ENCODE measurements at places on chromosomes 3 and 15.
A peak's percentile ranks its signal among the peaks of the same experiment; 100 is the strongest.

DNA sequence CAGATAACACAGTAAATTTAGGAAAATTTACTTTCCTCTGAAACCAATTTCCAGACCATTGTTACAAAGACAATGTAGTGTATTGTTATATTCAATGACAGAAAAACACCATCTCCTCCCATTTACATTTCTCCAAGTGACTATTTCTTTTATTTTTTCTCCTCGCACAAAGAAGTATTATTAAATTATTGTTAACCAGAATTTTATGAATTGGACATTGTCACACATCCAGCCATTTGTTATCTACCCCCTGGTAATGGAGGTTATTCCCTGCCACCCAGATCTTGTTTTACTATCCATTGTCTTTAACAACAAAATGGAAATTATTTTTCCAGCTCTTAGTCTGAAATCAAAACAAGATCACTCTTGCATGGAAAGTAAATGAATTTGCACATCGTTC is 511.3 kb downstream of the FGF12 start:
- ATAC-seq: no peak

GRCh38 chr15:90266485-90266884 is 1.0 kb downstream of the NGRN start:
- ATAC-seq: no peak

- ATAC-seq: no peak
These were observed 78.7 kb downstream of the PLXNA1 start for GRCh38 chr3:127061641-127062040.

GRCh38 chr15:56042982-56043980 is 49.9 kb upstream of the NEDD4 start:
- peak; percentile 86 for ATAC-seq

DNA sequence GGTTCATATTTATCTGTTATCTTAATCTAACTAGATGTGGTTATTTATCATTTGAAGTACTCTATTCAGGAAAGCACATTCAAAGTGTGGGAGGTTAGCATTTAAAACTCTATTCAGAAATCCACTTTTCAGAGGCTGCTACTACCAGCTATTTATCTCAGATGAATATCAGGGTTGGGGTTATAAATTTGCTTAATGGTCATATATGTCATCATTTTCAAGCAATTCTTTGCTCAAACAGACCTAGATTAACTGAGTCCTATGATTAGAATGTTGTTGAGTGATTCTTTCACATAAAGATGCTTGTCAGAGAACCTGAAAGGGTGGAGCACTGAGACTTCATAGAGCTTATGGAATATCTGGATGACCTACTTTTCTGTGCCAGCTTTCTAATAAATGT is 436.9 kb upstream of the TGFBR2 start:
- no peak for ATAC-seq

DNA sequence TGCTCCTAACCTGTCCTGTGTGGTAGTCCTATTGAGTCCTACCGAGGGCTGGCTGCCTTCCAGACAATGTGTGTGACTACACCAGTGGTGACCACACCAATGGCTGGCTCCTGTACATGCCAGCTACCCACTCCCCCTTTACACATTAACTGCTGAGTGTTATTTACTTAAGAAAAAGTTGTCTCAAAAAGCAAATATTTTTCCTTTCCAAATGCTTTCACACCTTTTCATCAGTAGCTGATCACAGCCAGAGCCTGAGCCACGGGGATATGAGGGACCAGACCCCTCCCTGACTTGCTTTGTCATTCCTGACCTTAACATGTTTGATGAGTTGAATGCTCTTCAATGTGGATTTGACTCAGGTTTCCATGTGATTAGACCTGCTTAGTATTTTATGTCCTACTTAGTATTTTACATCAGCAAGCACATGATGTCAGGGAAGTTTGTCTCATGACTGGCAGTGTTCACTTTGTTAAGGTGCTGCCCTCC is 29.6 kb upstream of the GREM1 start:
- no peak for ATAC-seq

- no peak for ATAC-seq
These were observed 132.8 kb downstream of the DCLK3 start for GRCh38 chr3:36631549-36631948.

DNA sequence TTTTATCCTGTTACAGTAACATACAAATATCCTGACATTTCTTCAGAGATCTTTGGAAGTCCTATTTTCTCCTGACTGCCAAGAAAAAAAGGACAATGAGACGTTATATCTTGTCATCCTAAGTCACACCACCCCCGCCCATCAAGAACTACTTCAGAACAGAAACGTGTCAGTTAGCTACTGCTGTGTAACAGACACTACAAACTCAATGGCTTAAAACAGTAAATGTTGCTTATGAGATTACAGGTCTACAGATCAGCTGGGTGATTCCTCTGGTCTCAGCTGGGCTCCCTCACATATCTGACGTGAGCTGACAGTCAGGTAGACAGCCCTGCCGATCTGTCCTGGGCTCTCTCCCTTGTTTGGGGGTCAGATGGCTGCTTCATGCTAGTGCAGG is 20.5 kb upstream of the CCDC174 start:
- no peak for ATAC-seq

- ATAC-seq: no peak
These were observed 114.1 kb downstream of the CHDH start for GRCh38 chr3:53731934-53732624.

GRCh38 chr15:78243491-78243941 is 9.2 kb upstream of the ACSBG1 start:
- ATAC-seq: no peak

- no peak for ATAC-seq
These were observed 267.3 kb upstream of the IL12A start for GRCh38 chr3:159721324-159721723.

DNA sequence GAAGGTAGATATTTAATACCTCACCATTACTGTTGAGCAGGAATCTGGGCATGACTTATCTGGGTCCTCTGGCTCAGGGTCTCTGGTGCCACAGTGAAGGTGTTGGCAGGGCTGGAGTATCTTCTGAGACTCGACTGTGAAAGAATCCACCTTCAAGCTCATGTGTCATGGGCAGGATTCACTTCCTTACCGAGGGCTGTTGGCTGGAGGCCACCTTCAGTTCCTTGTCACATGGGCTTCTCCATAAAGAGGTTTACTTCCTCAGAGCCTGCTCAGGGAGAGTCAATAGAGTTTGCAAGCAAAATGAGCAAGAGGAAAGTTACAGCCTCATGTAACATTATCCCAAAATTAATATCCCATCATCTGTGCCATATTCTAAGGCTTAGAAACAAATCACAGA is 459.5 kb downstream of the NR2F2 start:
- ATAC-seq: no peak

DNA sequence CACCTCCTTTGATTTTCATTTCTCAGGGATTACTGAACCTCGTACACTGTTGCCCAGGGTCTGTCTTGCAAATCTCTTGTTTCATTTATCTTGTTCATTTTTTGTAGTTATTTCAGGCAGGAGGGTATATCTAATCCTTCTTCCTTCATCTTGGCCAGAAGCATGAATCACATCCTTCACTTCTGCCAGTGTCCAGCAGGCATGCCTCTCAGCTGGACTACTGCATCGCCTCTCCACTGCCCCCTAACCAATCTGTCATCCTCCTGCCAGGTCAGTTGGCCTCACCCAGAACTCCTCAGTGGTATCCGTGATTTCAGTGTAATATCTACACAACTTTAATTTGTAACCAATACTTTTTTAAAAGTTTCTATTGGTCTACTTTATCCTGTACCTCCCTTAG is 297.9 kb downstream of the GABRG3 start:
- no peak for ATAC-seq

- ATAC-seq: no peak
These were observed 3.6 kb downstream of the RPS17 start for GRCh38 chr15:82536409-82537350.

DNA sequence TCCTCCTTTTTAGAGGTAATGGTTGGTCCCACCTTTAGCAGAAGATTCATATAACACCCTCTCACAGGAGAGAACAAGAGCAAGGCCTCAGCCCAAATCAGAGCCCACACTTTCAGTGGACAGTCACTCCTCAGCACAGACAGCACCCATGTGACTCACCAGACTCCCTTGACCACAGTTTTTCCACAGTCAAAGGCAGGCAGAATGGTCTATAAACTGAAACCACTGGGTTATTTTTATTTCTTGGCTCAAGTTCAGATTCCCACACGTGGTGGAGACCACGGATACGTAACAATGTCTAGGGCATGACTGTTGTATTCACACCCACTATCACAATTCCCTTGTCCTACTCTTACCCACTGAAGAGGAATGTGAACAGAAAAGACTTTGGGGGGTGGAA is 237.8 kb upstream of the UBE2E1 start:
- ATAC-seq: no peak

- no peak for ATAC-seq
These were observed 117.0 kb upstream of the PTX3 start for GRCh38 chr3:157319672-157320071.

GRCh38 chr15:48855501-48856440 is 22.2 kb upstream of the EID1 start:
- no peak for ATAC-seq

- ATAC-seq: no peak
These were observed 582.3 kb upstream of the NAALADL2 start for GRCh38 chr3:174276826-174277225.

DNA sequence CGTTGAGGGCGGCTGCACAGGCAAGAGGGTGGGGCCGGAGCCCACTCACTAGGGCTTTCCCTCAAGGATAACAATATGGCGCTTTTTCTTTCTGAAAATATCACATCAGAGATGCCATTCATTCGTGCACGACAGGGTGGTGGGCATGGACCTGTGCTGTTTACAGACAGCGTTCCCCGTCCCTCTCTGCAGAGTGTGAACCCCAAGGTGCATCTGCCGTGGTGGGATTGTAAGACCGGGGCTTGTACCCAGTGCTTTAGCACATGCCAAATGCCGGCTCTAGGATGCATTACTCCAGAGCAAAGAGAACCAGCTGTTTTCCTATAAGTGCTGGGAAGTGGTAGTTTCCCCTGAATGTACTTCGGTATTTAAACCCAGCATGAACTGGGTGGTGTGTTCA is 37.0 kb downstream of the CHDH start:
- no peak for ATAC-seq

DNA sequence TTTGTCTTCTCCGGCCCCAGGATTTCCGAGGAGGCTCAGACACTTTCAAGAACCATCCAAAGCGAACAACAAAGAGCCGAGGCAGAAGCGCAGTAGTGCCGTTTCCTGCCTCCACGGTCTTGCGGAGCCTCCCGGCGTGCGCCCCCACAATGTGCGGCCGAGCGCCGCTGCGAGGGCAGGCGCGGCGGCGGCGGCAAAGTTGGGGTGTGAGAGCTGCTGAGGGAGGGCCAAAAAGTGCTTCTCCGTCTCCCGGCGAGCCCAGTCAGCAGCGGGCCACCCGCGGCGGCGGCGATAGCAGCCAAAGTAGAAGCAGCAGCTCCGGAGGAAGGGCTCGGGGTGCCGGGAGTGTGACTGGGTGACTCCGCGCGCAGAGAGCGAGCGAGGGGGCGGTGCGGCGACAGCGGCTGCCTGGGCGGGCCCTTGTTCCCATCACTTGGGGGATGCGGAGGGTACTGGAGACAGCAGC is 749.1 kb downstream of the ROBO1 start:
- ATAC-seq: peak; percentile 17

DNA sequence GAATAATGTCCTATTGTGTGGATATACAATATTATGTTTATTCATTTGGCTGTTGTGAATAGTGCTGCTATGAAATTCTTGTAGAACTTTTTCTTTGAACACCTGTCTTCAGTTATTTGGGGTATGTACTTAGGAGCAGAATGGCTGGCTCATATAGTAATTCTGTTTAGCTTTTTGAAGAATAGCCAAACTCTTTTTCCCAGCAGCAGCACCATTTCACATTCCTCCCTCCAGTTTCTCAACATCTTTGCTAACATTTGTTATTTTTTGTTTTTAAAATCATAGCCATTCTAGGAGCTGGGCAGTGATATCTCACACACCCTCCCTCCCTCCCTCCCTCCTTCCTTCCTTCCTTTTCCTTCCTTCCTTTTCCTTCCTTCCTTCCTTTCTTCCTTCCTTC is 39.7 kb downstream of the LSM3 start:
- ATAC-seq: no peak

- no peak for ATAC-seq
These were observed 15.9 kb upstream of the HES1 start for GRCh38 chr3:194119831-194120590.

GRCh38 chr15:28112962-28113361 is 13.8 kb upstream of the OCA2 start:
- ATAC-seq: no peak

- ATAC-seq: no peak
These were observed 681 bp downstream of the CHMP2B start for GRCh38 chr3:87227835-87228144.

- peak; percentile 17 for ATAC-seq
These were observed 119.8 kb upstream of the ALDH1A3 start for GRCh38 chr15:100759698-100760356.

DNA sequence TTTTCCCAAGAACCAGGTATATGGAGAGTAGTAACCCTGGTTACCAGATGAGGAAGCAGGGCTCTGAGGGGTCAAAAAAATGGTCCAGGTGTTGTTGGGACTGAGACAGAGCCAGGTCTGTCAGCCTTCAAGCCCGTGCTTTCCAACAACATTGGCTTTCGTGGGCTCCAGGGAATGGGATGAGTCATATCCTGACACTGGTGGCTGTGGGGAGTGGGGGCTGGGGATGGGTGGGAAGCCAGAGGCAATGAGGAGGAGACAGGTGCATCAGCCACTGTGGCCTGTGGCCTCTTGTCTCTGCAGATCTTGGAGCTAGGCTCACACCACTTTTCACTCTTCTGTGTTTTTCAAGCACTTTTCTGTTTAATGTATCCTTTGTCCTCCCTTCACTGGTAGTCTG is 38.2 kb downstream of the CORO2B start:
- no peak for ATAC-seq

- no peak for ATAC-seq
These were observed 89.0 kb downstream of the NFKBIZ start for GRCh38 chr3:101938262-101938847.

DNA sequence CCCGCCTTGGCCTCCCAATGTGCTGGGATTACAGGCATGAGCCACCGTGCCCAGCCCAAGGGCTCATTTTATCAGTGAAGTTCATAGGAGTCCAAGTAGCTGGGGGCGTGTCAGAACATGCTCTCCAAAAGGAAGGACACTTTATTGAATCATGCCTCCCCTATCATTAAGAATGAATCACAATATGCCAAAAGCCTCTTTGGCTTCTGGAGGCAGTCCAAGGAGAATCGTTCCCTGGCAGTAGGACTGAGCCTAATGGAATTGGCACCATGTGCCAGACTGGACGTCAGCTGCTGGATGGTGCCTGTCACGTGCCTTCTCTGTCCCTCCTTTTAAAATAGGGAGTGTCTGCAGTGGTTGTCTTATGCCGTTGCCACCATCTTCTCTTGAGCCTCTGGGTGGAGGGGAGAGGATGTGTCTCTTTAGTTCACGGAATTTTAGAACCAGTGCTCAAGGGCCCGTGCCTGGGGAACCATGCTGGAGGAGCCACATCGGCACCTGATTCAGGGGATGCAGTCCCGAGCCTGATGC is 234.7 kb upstream of the LYSMD4 start:
- ATAC-seq: no peak

GRCh38 chr3:124156866-124157712 is 165.2 kb upstream of the ROPN1 start:
- ATAC-seq: no peak

DNA sequence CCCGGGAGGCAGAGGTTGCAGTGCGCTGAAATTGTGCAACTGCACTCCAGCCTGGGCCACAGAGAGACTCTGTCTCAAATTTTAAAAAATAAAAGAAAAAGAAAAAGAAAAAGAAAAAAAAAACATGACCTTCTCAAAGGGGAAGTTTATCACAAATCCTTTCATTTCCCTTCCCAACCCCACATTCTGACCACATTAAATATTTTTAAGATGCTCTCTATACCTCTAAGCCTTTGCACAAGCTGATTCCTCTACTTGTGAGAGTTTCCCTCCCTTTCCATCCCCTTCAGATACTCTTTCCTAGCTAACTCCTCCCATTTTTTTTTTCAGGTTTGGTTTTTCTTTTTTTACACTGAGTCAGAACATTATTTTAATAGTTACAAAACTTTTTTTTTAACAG is 4.0 kb downstream of the HIGD1A start:
- no peak for ATAC-seq
